CD4-positive, alpha-beta T cell (primary cell): ENCODE measurements at places on chromosomes 11 and 22.

DNA sequence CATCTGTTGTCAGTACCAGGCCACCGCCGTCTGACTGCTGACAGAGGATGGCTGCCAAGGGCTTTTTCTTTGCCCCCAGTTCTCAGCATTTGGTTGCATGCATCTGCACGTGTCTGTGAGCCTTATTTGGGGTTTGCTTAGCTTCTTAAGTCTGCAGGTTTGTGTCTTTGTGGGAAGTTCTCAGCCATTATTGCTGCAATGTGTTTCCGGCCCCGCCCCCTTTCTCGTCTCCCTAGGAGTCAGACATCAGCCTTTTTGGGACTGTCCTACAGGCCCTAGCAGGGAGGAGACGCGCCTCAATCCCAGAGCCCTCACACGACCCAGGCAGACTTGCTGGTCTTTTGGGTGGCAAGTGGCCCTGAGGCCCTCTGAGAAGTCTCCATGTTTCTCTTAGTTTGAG lies 8.0 kb downstream of the MOB2 start:
- DNase-seq = no peak

DNA sequence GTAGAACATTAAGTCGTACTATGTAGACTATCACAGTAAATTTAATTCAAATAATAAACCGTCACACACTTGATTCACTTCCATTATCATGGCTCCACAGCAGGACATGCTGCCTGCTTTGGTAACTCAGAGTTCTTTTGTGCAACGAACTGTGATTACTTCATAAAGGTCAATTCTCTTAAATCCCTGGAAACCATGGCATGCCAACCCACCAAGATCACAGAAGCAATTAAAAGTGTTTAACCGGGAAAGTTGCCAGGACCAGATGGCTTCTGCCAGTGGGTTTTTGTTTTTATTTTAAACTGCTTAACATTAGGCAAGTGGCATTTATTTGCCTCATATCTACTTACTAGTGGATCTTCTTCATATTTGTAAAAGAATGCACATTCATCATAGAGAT lies 1162.1 kb downstream of the DLG2 start:
- DNase-seq = no peak

DNA sequence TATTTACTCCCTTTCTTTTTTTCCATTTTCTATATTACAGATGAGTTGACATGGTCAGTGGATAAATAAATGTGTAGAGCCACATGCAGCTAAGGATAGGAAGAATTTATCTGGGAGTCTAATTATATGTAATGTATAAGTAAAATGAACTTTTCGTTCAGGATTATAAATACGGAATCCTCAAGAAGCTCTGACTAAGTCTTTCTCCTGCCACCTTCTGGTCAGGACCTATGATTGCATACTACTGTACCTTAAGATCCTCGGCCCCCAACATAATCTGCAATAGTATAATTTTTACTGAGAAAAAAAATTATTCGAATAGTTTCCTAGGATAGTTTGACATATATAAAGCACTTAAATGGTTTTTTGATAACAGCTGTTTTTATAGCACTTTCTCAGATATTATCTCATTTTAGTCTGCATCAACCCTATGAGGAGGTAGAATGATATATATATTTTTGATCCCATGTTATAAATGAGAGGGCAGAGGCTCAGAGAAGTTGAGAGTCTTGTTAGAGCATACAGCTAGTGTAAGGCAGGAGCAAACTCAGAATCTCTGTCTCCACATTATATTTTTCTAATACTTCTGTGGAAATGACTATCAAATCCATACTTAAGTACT lies 36.1 kb downstream of the CCDC90B start:
- peak; percentile 56 for DNase-seq

- no peak for DNase-seq
Measured at GRCh38 chr11:126115816-126116331, 53.2 kb upstream of the CDON start.

GRCh38 chr11:77821349-77821851 lies 456 bp downstream of the AAMDC start:
- no peak for DNase-seq

DNA sequence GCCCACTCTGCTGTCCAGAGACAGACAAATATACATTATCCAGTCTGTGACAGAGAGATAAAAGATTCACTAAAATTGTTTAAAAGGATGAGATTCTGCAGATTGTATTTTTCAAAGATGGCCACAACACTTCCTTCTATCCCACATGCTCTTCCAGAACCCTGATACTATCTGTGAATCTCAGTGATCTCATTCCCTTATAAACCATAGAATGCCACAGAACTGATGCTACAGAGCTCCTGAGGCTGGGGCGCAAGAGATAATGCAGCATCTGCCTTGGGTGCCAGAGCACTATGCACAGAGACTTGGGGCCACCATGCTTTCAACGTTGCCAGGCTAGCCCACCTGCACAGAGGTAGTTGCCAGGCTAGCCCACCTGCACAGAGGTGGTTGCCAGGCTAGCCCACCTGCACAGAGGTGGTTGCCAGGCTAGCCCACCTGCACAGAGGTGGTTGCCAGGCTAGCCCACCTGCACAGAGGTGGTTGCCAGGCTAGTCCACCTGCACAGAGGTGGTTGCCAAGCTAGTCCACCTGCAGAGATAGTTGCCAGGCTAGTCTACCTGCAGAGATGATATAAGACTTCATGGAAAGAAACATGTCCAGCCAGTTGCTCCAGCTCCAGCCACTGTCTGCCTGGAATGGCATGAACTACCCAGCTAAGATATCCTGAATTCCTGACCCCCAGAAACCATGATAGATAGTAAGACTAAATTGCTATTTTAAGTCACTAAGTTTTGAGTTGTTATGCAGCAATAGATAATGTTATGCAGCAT lies 17.6 kb upstream of the SEPTIN5 start:
- DNase-seq = no peak

GRCh38 chr22:42222140-42222539 lies 48.3 kb downstream of the TCF20 start:
- DNase-seq = no peak

DNA sequence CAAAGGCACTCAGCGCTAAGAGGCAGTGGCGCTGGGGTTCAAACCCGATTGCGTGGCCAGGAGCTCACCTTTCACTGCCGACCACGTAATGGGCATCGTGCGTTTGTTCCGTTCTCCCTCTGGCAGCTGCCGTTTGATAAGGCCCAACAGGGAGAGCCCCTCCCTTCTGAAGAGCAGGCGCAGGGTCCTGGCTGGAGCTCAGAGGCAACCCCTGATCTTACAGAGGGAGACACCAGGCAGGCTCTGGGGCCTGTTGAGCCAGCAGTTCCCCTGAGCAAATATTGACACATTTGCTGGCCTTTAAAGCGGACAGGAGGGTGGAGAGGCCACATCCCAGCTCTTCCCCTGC lies 11.7 kb upstream of the C1QTNF6 start:
- no peak for DNase-seq
